ENCODE measurements at places on chromosomes 13 and 19.

DNA sequence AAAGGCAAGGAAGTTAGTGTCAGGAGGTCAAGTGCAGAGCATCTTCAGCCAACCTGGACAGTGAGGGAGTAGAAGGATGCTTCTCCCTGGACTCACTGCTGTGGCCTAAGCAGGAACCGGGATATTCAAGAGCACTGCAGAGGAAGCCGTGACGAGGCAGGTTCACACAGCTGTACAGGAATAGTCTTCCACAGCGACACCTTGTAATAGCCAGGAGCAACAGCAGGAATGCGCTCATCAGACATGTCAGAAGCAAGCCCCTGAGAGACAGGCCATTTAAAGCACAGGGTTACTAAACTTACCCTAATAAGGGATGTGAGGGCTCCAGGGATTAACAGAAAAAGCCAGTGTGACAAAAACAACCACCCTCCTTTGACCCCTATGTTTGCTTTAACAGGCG, 3.5 kb upstream of the MED26 start:
- no peak for DNase-seq

- no peak for DNase-seq
Observed at GRCh38 chr19:43126720-43127119, 44.2 kb upstream of the PSG2 start.

DNA sequence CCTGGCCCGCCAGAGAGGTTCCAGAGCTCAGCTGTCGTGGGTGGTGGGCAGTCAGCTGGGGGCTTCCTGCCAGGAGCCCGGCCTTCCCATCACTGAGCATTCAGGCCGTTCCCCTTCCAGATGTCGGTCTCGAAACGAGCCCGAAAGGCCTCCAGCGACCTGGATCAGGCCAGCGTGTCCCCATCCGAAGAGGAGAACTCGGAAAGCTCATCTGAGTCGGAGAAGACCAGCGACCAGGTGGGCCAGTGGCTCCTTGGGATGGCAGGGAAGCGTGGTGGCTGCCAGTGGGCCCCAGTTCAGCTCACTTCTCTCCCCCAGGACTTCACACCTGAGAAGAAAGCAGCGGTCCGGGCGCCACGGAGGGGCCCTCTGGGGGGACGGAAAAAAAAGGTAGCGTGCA, 19.3 kb downstream of the HDGFL2 start:
- DNase-seq, result no peak

- DNase-seq, result no peak
Observed at GRCh38 chr19:55303477-55303876, 19.7 kb downstream of the BRSK1 start.

DNA sequence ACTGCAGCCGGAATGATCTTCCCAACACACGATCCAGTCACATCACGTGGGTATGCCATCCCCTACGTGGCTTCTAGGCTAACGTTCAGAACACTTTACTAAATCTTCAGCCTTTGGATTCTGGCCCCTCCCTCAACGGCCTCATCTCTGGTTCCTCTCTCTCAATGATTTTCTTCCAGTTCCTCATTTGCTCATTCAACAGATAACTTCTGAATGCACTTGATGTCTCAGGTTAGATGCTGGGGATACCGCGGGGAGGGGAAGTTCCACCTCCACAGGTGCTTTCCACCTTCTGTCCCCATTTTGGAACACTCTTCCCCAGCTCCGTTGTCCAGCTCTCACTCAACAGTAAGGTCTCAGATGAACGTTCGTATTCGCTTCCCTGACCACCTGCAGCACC, 66.1 kb downstream of the ATP7B start:
- no peak for DNase-seq

GRCh38 chr19:51480590-51480989, 2.3 kb downstream of the CEACAM18 start:
- DNase-seq, result no peak

DNA sequence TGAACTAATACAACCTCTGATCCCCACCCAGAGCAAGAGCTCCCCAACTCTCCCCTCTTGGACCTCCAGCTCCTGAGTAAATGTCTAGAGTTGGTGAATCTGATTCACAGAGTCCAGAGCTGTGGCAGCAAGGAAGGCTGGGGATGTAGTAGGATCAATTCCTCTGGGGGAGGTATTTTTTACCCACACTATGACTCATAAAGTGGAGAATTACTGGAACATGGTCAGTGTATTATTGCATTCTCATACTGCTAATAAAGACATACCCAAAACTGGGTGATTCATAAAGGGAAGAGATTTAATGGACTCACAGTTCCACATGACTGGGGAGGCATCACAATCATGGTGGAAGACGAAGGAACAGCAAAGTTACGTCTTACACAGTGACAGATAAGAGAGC, 496.7 kb downstream of the EFNB2 start:
- DNase-seq, result no peak

GRCh38 chr13:38309397-38309796, 40.3 kb upstream of the UFM1 start:
- DNase-seq, result no peak

DNA sequence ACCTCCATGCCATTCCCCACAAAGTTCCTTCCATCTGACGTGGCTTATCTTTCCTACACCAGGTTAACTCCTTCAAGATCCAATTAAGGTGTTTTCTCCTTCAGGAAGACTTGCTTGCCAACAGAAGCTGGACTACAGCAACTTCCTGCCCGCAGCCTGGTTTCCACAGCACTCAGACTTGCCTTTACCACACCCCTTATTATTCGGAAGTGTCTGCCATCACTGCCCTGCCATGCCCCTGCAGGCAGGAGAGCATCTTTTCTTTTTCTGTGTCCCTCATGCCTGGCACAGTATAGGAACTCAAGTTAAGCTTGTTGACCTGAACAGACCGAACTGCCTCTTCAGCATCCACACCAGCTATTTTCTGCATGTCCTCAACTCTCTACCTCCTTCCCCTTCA, 168.0 kb downstream of the FOXO1 start:
- DNase-seq, result no peak

DNA sequence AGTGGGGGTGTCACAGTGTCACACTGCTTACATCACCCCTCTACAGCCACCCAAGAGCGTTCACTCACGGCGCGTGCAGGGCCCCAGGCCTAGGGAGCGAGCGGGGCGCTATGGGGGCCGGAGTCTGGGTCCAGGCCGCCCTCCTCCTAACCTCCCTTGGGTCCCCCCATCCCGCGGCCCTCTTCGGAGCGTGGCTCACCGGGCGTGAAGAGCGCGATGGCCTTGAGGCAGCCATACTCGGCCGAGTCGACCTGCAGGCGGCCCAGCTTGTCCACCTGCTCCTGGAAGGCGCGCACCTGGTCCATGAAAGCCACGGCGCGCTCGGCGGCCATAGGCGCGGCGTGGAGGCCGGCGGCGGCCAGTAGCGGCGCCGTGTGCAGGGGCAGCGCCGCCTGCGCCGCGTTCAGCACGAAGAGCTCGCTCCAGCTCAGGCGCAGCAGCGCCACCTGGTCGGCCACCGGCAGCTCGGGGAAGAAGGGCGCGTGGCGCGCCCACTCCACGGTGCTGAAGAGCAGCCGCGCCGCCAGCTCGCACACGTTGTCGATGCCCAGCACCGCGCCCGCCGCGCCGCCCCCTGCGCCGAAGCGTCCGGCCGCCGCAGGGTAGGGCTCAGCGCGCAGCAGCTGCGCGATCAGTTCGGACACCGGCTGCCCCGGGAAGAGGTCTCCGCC, 9.4 kb downstream of the OCEL1 start:
- no peak for DNase-seq

- no peak for DNase-seq
Observed at GRCh38 chr19:51742789-51743188, 8.9 kb downstream of the FPR1 start.

DNA sequence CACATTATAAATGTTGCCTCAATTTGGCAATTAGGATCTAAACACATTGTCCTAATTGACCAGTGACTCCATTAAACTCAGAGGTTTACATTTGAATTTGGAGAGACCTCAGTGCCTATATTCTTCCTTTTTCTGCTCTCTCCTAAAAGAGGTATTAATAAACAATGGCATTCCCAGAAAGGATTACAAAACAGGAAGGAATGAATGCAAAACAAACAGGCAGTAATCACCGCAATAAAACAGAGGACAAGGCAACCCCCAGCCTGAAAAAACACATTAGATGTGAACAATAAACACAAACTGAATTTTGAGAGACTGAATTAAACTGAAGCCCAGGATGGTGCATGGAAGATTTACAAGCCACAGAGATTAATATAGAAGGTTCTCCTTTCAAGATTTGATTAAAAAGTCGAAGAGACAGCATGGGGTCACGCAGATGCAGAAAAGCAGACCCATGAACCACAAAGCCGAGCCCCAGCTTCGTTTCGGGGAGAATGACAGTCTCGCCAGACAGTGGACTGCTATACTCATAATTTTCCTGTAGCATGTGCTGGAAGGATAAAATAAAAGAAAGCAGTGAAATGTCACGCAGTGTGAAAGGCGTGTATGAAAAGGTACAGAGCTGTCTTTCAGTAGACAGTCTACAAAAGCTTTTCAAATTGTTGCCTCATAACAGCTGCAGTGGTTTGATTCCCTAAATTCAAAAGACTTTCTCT, 503.0 kb downstream of the LIG4 start:
- DNase-seq, result no peak

All from NCI-H526 (cell line).